HCT116 (cell line): ENCODE measurements at places on chromosomes 11 and 22. TPM values are rescaled to one million over a fixed set of nuclear protein-coding genes. Genes with fewer than 3 reads are reported as not detected.

The SCGB1C1 gene
- total RNA-seq: not detected

DNA sequence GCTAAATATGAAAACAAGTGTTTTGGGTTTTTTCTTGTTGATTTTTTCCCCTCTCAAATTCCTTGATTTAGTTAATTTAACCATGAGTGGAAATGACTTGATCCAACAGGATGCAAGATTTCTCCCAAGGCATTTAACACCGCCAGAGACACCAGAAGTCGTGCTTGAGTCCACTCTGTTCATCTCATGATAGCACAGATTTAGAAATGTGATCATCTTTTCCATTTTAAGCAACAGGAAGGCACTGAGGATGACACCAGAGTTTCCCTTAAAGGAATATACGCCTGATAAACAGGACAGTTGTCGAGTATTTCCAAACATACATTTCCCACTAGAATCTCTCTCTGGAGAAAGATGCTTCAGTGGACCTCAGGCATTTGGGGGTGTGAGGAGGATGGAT is 318.7 kb downstream of the CADM1 start:
- H3K4me3 ChIP-seq: no peak overlapping the region
- H3K27me3 ChIP-seq: no peaks in the 10 kb centered on the region
- DNase-seq: no peak
- H3K27ac ChIP-seq: no peak overlapping the region
- no peaks in the 10 kb centered on the region for H3K36me3 ChIP-seq

- no peak for DNase-seq
- no peak overlapping the region for H3K27ac ChIP-seq
- H3K4me1 ChIP-seq: no peaks in the 10 kb centered on the region
- H3K4me3 ChIP-seq: no peak overlapping the region
Measured at GRCh38 chr11:70757241-70757640, 358.9 kb downstream of the CTTN start.

DNA sequence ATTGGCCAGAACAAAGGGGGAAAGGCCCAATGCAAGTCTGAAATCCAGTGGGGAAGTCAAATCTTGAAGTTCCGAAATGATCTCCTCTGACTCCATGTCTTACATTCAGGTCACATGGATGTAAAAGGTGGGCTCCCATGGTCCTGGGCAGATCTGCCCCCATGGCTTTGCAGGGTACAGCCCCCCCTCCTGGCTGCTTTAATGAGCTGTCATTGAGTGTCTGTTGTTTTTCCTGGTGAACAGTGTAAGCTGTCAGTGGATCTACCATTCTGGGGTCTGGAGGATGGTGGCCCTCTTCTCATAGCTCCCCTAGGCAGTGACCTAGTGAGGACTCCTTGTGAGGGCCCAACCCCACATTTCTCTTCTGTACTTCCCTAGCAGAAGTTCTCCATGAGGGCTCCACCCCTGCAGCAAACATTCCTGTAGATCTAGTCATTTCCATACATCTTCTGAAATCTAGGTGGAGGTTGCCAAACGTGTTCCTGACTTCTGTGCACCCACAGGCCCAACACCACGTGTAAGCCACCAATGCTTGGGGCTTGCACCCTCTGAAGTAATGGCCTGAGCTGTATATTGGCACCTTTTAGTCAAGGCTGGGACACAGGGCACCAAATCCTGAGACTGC is 9.3 kb downstream of the CARD18 start:
- H3K27ac ChIP-seq: no peak overlapping the region
- no peaks in the 10 kb centered on the region for H3K36me3 ChIP-seq
- H3K4me3 ChIP-seq: no peak overlapping the region
- H3K4me1 ChIP-seq: no peaks in the 10 kb centered on the region
- DNase-seq: no peak

GRCh38 chr11:93236741-93237675 is 39.2 kb upstream of the SLC36A4 start:
- no peak overlapping the region for H3K27ac ChIP-seq
- no peak overlapping the region for H3K4me3 ChIP-seq
- H3K27me3 ChIP-seq: peaks cover 21% of the 10 kb centered on the region; the same call in 1 of the 2 replicates
- H3K36me3 ChIP-seq: no peaks in the 10 kb centered on the region
- no peaks in the 10 kb centered on the region for H3K4me1 ChIP-seq
- DNase-seq: peak; percentile 34

GRCh38 chr11:71454470-71455113 is 1.6 kb downstream of the NADSYN1 start:
- H3K36me3 ChIP-seq: peaks cover 28% of the 10 kb centered on the region; the same call in 1 of the 2 replicates
- H3K4me1 ChIP-seq: peaks cover 15% of the 10 kb centered on the region; the same call in 1 of the 2 replicates
- no peak overlapping the region for H3K4me3 ChIP-seq
- no peaks in the 10 kb centered on the region for H3K27me3 ChIP-seq
- no peak overlapping the region for H3K27ac ChIP-seq

The NDUFV1 gene
- 242 TPM for total RNA-seq

DNA sequence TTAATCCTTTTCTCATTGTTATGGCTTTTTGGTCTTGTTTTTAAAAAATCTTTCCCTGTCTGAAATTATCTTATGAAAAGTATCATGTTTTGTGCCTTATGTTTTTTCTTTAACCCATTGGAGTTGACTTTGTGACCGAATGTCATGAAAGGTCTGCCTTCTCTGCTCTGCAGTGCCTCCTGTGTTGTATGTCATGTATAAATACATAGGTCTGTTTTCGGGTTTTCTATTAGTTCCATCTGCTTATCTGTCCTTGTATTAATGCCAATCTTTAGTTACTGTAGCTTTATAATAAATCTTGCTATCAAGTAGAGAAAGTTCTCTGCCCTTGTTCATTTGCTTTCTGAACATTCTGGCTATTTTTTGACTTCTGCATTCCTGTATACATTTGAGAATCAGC is 73.0 kb downstream of the ZBTB44 start:
- DNase-seq: no peak
- H3K27ac ChIP-seq: no peak overlapping the region
- 0 out of 2 replicates have a peak, but pooled peaks cover 1% of the 10 kb centered on the region for H3K36me3 ChIP-seq
- no peak overlapping the region for H3K4me3 ChIP-seq
- H3K4me1 ChIP-seq: no peaks in the 10 kb centered on the region

- no peak overlapping the region for H3K27ac ChIP-seq
- no peak for DNase-seq
- H3K36me3 ChIP-seq: no peaks in the 10 kb centered on the region
- no peaks in the 10 kb centered on the region for H3K27me3 ChIP-seq
- H3K4me1 ChIP-seq: no peaks in the 10 kb centered on the region
Measured at GRCh38 chr22:30891443-30891755, 77.2 kb downstream of the MORC2 start.

- H3K27ac ChIP-seq: no peak overlapping the region
- no peak overlapping the region for H3K4me3 ChIP-seq
- DNase-seq: no peak
Measured at GRCh38 chr11:83543706-83544439, 257.7 kb upstream of the CCDC90B start.

The CTSW gene
- total RNA-seq: not detected

DNA sequence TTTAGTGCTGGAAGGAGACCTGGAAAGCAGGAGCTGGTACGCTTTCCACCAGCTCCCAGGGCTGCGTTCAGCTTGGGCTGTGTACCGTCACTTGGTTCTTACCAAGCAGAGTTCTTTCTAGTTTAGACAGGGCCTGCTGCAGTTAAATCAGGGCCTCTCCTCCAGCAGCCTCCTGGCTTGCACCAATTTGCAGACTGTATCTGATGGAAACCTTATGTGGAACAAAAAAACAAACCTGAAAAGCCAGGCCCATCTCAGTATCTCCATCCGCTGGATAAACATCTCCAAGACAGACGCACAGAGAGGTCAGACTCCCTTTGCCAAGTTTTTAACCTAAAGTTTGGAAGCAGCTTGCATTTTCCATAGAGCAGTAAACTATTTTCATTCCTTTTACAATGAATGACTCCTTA is 288.6 kb upstream of the SORL1-AS1 start:
- H3K4me3 ChIP-seq: no peak overlapping the region
- no peaks in the 10 kb centered on the region for H3K27me3 ChIP-seq
- no peak overlapping the region for H3K27ac ChIP-seq
- no peaks in the 10 kb centered on the region for H3K36me3 ChIP-seq

DNA sequence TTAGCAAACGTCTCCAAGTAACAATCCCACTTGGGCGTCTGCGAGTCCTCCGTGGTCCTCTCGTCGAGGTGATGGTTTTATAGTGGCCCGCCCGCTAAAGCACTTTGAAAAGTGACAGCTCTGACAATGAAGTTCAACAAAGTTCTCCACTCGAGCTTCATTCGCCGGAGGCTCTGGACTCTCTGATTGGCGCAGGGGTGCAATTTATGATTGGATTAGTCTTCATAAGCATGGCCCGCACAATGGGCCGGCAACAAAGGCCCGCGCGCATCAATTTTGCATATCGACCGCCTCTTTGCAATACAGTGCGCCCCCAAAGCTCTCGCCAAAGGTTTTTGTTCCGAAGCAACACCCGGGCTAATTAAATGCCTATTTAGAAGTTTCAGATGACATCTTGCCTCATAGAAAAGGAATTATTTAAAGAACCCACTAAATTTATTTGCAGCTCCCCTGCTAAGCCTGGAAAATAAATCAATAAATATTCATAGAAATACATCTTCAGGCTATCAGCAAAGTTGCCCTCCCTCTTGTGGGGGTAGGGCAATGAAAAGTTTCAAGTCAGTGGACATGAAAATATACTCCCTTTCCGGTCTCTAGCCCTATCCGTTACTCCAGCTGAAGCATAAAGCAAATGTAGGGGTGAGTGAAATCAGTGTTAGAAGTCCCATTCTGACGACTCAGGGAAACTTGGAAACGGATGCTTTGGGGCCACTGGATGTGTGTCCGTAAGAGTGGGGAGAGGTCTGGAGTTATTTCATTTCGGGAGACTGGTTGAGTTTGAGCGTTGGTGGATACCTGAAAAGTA is at the start of gene DBX1:
DBX1 (minus strand) TSS at position 51 of the 805 bp plus-strand sequence. CDS start 151 bp downstream, outside the sequence.
- H3K36me3 ChIP-seq: no peaks in the 10 kb centered on the region
- H3K27ac ChIP-seq: no peak within 1 kb of the TSS
- 0 out of 2 replicates have a peak, but pooled peaks cover 3% of the 10 kb centered on the region for H3K27me3 ChIP-seq
- H3K4me1 ChIP-seq: no peaks in the 10 kb centered on the region
- no peak for DNase-seq

- H3K27ac ChIP-seq: no peak overlapping the region
- DNase-seq: no peak
- H3K4me1 ChIP-seq: no peaks in the 10 kb centered on the region
- H3K4me3 ChIP-seq: no peak overlapping the region
Measured at GRCh38 chr11:19789835-19790710, 77.4 kb downstream of the NAV2 start.

The KCNJ1 gene
- total RNA-seq: 0.15 TPM

The RASGRP2 gene
- total RNA-seq: 12.8 TPM

DNA sequence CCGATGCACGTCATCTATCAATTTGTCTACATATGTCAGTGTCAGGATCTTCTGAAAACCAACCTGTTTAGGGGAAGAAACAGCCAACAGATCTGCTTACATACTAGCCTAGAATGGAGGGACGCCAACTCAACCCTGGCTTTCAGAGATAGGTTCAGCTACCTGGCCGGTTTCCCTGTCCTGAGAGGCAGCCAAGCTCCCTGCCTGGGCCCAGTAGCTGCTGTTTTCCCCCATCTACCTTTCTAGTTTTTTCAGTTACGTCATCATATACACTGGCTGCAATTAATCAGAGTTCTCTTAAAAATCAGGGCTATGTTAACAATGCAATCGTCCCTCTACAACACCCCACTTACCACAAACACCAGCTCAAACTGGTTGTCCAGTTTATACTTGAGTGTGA is 1.0 kb downstream of the SRPRA start:
- H3K36me3 ChIP-seq: peaks cover 45% of the 10 kb centered on the region
- H3K4me1 ChIP-seq: peaks cover 3% of the 10 kb centered on the region; the same call in 1 of the 2 replicates
- H3K4me3 ChIP-seq: peak overlapping the region; percentile 99
- DNase-seq: no peak
- no peaks in the 10 kb centered on the region for H3K27me3 ChIP-seq

The ZNF214 gene
- 2.1 TPM for total RNA-seq

The SYTL2 gene
- 12.6 TPM for total RNA-seq

The OR5B21 gene
- not detected for total RNA-seq

The SLC22A8 gene
- total RNA-seq: not detected

GRCh38 chr11:75445315-75445953 is 12.4 kb upstream of the KLHL35 start:
- H3K4me1 ChIP-seq: no peaks in the 10 kb centered on the region
- H3K27me3 ChIP-seq: no peaks in the 10 kb centered on the region
- no peak overlapping the region for H3K4me3 ChIP-seq
- DNase-seq: peak; percentile 22
- no peaks in the 10 kb centered on the region for H3K36me3 ChIP-seq

DNA sequence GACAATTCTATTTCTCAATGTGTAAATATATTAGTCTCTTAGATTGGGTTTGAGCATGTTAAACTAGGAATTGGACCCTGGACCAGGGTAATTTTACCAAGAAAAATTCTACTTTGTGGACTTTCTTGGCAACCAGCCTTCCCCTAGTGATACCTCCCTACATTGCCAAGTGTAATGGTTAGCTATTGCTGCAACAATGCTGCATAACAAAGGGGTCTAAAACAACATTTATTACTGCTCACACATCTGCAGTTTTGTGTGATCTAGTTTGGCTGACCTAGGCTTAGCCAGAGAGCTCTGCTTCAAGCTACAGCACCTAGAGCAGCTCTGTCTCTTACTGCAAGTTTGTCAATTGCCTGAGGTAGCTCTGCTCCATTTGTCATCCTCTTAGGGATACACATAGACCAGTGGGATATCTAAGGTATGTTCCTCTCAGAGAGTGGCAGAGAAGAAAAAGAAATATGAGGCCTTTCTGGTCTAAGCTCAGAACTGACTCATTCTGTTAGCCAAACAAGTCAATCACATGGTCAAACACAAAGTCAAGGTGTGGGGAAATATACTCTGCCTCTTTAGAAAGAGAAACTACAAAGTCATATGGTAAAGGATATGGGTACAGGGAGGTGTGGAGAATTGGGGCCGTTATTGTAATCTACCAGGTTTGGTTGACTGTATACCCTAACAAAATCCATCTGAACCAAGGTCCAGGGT is 2.0 kb upstream of the LAYN start:
- H3K4me1 ChIP-seq: no peaks in the 10 kb centered on the region
- no peak overlapping the region for H3K4me3 ChIP-seq
- H3K36me3 ChIP-seq: no peaks in the 10 kb centered on the region
- DNase-seq: no peak
- H3K27ac ChIP-seq: no peak overlapping the region
- no peaks in the 10 kb centered on the region; the same call in 1 of the 2 replicates for H3K27me3 ChIP-seq

GRCh38 chr11:45805305-45806071 is 539 bp downstream of the SLC35C1 start:
- H3K27ac ChIP-seq: peak overlapping the region; percentile 49
- H3K4me3 ChIP-seq: peak overlapping the region; percentile 86
- H3K36me3 ChIP-seq: no peaks in the 10 kb centered on the region; the same call in 1 of the 2 replicates
- no peaks in the 10 kb centered on the region for H3K27me3 ChIP-seq

The SMC1B gene
- total RNA-seq: not detected

The PANX1 gene
- total RNA-seq: 21.9 TPM

The OR2AG1 gene
- total RNA-seq: not detected

The KLHL35 gene
- total RNA-seq: 1.7 TPM

- no peak for DNase-seq
- H3K27me3 ChIP-seq: no peaks in the 10 kb centered on the region
- no peak overlapping the region for H3K27ac ChIP-seq
- H3K4me1 ChIP-seq: peaks cover 9% of the 10 kb centered on the region; the same call in 1 of the 2 replicates
- H3K4me3 ChIP-seq: no peak overlapping the region
Measured at GRCh38 chr11:128515826-128516778, 71.3 kb downstream of the ETS1 start.

- H3K27me3 ChIP-seq: no peaks in the 10 kb centered on the region
- DNase-seq: no peak
Measured at GRCh38 chr11:72079819-72080325, 470 bp downstream of the NUMA1 start.

The RIMBP3C gene
- total RNA-seq: 0.15 TPM

GRCh38 chr11:112318184-112318591 is 57.5 kb upstream of the PLET1 start:
- no peak overlapping the region for H3K27ac ChIP-seq
- peak; percentile 4 for DNase-seq
- H3K27me3 ChIP-seq: no peaks in the 10 kb centered on the region
- H3K4me3 ChIP-seq: no peak overlapping the region
- no peaks in the 10 kb centered on the region for H3K36me3 ChIP-seq
